HS-27A (cell line): ENCODE measurements at places on chromosomes 3 and 15.
A peak's percentile ranks its signal among the peaks of the same experiment; 100 is the strongest.

DNA sequence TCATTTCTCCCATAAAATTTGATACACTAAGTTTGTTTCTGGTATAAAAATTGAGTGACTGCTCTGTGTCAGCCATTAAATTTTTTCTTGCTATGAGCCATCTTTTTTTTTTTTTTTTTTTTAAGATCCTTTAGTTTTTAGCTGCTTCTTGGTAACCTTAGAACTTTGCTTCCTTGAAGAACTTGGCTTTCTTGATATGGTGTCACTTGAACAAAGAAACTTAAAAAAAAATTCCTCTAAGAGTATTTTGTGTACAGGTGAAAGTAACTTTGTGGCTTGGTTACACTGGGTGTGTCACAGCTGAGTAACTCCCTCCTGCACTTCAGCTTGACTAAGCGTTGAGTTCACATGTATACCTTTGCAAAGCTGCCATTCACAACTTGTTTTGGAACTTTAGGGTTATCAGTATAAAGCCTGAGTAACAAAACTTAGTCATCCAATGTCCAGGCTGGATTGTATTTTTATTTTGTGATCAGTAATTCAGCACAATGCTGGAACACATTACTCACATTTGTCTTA, 6.5 kb downstream of the CHD2 start:
- DNase-seq, result no peak

- no peak for DNase-seq
Measured at GRCh38 chr15:89936051-89936785, 23.5 kb upstream of the ARPIN start.

DNA sequence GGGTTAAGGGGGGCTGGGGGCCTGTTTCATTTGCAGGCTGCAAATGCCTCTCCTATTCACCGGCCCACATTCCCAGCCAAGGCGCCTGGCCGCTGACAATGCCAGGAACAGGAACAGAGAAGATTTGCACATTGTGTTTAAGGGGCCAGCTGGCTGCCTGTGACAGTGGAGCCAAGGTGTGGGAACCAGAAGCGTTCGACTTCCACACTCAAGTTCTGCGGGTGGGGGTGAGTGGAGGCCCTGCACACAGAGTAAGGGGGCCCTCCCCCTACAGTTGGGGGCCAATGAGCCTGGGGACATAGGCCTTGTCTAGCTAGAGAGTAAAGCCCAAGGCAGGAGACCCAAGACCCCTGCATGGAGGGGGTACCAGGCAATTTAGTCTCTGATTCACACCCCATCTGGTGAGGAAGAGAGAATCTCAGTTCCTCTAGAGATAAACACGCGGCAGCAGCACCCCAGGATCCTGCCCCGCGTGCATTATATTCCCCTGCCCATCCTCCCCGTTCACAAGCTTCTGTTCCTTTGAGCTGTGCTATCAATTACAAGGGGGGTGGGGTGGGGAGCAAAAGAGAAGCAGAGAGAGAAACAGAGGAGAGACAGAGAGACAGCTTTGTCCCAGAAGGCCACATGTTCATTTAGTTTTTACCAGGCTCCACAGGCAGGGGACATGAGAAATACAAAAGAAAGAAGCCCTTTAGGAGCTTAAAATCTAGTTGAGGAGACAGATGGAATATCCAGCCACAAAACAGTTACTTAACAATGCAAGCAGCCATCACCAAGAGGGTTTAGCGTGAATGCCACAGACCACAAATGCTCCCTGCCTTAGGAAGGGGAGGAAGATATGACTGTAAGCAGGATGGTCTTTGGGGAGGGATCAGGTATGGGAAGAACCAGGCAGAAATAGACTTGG, 9.2 kb downstream of the IGDCC3 start:
- DNase-seq, result no peak

DNA sequence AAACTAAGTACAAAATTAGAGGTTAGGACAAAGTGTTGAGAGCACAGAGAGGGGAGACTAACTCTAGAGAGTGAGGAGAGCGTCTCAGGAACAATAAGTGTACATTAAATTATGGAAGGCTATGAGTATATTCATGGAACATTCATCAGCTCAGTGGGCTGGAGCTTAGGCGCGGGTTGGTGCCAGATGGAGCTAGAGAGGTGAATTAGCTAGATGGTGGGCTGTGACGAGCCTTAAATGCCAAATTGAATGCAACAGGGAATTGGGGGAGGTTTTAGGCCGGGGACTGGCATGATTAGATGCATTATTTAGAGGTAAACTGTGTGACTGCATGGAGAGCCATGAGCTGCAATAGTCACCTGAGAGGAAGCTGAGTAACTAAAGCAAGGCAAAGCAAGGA, 97.1 kb downstream of the TMEM108 start:
- DNase-seq, result no peak

- DNase-seq, result peak; percentile 92
Measured at GRCh38 chr3:194089357-194090177, 46.4 kb upstream of the HES1 start.

DNA sequence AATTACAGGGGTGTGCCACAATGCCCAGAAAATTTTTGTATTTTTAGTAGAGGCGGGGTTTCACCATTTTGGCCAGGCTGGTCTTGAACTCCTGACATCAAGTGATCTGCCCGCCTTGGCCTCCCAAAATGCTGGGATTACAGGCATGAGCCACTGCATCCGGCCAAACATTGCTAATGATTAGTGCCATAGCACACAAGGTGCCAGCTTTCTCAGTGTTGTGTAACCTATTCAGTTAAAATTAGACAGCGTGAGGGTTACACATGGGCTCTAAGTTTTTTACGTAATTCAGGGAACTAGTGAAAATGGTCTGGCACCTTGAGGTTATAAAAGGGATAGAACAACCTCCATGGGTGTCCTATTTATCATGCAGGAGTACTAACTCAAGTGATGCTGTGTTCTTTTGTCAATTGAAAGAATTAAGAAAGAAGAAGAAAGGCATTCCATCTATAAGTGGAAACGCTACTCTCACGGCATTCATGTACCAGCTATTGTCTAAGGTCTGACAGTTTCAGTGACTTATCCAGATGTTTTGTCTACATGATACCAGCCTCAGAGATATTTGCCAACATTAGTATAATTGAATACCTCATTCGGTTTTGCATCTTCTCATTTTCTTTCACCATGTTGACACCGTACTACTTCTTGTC, 84.7 kb downstream of the EOMES start:
- no peak for DNase-seq

GRCh38 chr15:91099616-91099994, 452 bp upstream of the SV2B start:
- no peak for DNase-seq

GRCh38 chr15:101445562-101446517, 43.7 kb downstream of the PCSK6 start:
- peak; percentile 19 for DNase-seq

DNA sequence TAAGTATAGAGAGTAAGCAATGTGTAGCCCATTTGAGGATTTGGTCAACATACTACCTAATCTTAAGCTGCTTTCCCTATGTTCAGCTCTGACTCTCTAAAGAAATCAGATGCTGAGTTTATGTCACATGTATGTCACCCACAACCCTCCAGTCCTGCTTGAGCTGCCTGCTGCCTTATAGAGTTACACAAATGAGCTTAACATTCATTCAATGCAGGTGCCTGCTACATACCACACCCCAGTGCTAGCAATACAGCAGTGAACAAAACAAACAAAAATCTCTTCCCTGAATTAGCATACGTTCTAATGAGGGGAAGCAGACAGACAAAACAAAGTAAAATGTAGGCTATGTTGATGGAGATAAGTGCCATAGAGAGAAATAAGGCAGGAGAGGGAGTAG, 93.0 kb downstream of the HHLA2 start:
- no peak for DNase-seq

GRCh38 chr3:127539366-127540060, 51.0 kb downstream of the TPRA1 start:
- no peak for DNase-seq

GRCh38 chr3:93961489-93961888, 12.2 kb downstream of the PROS1 start:
- no peak for DNase-seq

GRCh38 chr3:189699885-189700284, 68.7 kb downstream of the TP63 start:
- DNase-seq, result no peak

DNA sequence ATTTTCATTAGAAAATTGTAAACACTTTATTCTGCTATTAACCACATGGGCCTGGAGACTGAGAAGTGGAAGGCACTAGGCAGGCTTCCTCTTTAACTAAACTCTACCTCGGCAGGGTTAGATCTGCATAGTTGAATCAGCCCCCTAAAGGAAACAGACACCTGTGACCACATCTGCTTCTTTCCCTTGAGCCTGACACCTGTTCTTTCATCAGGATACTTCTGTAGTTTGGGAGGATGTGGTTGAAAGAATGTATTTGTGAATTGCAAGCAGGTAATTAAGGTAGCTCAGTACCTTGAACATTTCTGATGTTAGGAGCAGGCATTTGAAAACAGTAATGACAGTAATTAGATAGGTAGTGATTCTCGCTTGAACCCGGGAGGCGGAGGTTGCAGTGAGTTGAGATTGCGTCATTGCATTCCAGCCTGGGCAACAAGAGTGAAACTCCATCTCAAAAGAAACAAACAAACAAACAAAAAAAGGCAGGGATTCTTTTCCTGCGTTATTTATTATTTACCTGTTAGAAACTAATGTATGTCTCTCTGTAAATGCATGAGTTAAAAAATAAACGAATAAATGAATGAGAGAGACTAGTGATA, 468.5 kb downstream of the NLGN1 start:
- no peak for DNase-seq

- no peak for DNase-seq
Measured at GRCh38 chr15:33871980-33872379, 96.3 kb upstream of the CHRM5 start.

DNA sequence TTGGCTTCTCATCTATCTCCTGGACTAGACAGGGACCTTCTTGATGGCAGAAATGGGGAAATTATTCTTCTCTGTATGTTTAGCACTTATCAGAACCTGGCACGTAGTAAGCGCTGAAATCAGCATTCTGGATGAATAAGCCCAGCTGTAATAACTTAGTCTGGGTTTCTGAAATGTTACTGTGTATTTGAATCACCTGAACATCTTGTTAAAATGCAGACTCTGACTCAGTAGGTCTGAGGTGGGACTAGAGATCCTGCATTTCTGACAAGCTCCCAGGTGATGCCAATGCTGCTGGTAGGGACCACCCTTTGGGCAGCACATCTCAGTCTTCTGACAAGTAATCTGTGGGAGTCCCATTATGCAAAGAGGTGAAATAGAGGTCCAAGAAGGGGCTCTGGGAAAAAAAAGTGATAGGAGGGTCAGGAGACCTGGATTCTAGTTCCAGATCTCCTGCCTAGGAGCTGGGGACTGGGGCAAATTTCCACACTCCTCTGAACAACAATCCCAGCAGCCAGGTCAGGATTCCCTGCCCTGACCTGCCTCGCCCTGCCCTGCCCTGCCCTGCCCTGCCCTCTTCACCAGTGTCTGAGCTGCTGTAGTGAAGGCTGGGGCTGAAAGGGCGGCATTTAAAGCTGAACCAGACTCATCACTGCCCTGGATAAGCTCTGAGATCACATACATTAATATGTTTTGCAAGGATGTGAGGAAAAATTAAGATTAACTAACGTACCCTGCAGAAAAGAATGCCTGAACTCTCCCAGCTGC, 17.2 kb upstream of the SLC6A11 start:
- no peak for DNase-seq
